ENCODE measurements at places on chromosomes 7 and 10.

DNA sequence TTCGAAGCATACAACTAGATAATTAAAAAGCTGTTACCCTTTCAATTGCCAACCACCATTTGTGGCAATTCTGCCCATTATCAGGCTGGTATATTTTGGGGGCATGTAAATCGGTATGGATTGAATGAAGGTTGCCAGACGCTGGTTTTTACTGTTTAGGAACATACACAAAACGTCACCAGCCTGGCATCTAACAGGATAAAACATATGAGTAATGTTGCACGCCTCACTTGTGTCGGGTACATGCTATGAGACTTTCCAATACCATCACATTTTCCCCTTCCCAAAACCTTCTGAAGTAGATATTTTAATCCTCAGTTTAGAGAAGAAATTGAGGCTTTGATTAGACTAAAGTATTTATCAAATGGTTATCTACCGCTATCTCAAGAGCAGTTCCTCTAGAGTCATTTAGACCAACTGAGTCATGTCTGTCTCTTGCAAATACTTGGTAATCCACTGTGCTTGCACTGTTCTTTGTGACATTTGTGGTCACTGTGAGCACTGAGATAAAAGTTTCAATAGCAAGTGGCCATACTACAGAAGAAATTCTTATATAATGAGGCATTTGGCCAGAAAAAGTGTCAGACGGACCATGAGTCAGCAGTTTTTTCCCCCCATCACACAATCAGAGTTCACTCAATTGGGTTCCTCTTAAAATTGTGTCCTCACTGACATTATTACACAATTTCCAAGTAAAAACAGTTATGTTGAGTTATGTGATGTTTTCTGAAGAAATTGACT, 498.7 kb downstream of the NXPH1 start:
- H3K36me3 ChIP-seq: no peaks in the 10 kb centered on the region
- no peaks in the 10 kb centered on the region for H3K27me3 ChIP-seq
- no peaks in the 10 kb centered on the region for H3K4me1 ChIP-seq
- H3K4me3 ChIP-seq: no peak overlapping the region
- no peak for DNase-seq

- no peaks in the 10 kb centered on the region for H3K27me3 ChIP-seq
- peaks cover 32% of the 10 kb centered on the region for H3K36me3 ChIP-seq
- no peak overlapping the region for H3K27ac ChIP-seq
- H3K4me1 ChIP-seq: no peaks in the 10 kb centered on the region
- no peak overlapping the region for H3K4me3 ChIP-seq
Measured at GRCh38 chr10:71819441-71819861, 31.6 kb downstream of the PSAP start.

DNA sequence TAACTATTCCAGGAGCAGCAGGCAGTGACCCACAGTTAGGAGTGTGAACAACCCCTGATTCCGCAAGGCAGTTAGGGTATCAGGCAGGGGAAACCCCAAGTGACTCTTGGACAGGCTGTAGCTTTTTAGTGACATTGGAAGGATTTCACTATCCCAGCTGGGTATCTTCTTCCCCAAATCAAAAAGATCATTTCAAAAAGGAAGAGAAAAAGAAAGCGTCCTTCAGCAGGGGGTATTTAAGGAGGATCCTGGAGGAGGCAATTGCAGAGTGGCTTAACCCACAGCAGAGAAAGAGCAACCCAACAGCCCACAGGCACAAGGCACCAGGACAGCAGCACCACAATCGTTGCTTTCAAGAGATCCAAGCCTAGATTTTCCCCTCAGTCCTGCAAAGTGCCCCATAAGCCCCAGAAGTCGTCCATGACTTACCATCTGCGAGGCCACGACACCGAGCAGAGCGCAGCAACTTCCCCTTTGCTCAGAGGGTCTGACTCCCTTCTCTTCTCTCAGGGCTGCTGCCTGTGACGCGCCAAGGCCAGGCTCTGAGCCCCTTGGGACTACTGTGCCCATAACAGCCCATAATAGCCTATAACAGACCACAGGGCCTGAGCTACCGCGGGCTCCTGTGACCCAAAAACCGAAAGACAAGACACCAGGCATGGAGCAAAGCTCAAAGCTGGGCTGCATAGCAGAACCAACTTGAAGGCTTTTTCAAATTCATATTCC, 19.8 kb downstream of the PIK3AP1 start:
- no peaks in the 10 kb centered on the region for H3K27me3 ChIP-seq
- H3K36me3 ChIP-seq: no peaks in the 10 kb centered on the region
- DNase-seq: no peak
- H3K4me1 ChIP-seq: no peaks in the 10 kb centered on the region

DNA sequence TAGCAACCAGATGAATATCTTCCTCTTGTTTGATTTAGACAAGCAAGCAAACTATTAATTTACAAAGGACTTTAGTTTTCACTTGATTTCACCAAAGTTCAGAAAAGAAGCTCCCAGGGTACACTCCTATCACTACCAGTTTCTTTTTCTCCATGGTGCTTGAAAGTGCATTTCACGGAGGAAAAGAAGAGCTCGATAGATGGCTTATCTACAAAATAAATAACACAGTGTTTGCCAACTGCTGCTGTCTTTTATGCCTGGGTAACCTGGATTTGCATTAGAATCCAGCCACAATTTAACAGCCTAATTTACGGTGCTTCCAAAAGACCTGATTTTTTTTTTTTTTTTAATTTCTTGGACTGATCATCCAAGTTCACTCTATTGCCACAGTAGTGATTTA, 275.7 kb downstream of the GPR37 start:
- DNase-seq: no peak
- no peak overlapping the region for H3K27ac ChIP-seq

DNA sequence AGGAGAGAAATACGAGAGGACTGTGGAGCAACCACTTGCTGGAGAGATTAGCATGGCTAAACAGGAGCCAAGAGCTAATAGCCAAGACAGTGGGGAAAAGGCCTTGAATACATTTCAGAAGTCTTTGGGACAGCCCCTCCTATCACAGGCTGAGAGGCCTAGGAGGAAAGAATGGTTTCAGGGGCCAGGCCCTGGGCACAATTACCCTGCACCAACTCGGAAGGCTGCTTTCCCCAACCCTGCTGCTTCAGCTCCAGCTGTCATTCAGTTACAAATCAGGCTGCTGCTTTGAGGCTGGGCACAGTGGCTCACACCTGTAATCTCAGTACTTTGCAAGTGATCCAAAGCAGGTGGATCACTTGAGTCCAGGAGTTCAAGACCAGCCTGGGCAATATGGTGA, 32.0 kb upstream of the SLC35G1 start:
- no peaks in the 10 kb centered on the region for H3K27me3 ChIP-seq
- H3K4me1 ChIP-seq: no peaks in the 10 kb centered on the region
- no peaks in the 10 kb centered on the region for H3K36me3 ChIP-seq
- H3K27ac ChIP-seq: no peak overlapping the region

All from lung (tissue), 17 donors.